ENCODE measurements at places on chromosomes 1 and 21.

DNA sequence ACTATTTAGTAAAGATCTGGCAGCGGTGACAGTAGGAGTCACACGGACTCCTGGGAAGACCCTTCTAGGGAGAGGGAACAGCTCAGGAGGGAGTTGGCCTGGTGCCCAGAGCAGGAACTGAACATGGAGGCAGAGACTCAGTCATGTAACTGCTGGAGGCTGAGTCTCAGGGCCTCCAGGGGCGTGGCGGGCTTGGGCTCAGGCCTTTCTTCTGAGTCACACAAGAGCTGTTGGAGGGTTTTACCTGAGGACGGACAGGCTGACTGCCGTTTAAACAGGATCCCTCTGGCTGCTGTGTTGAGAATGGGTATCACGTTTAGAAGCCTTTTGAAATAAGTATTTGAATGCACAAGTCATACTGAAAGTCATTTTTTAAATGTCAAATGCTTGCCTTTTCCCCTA is 7.2 kb upstream of the ETS2 start:
- no peak for DNase-seq

DNA sequence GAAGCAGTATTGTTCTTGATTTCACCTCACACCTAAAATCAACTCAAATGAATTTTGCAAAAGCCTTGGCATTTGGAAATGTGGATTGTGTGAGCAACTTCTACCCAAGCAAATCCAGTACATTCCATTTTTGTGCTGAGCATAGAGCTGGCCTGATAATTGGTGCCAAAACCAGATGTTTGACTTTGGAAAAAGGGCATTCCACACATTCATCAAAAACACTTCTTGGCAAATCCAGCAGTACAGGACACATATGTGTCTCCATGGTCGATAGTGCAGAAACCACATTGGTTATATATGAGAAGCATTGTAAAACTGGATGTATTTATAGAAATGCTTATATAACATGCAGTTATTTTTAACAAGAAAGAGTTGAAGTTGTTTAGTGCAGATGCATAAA is 210.4 kb downstream of the KCNK2 start:
- DNase-seq: no peak

GRCh38 chr1:211531194-211532087 is 39.5 kb upstream of the RD3 start:
- DNase-seq: no peak

DNA sequence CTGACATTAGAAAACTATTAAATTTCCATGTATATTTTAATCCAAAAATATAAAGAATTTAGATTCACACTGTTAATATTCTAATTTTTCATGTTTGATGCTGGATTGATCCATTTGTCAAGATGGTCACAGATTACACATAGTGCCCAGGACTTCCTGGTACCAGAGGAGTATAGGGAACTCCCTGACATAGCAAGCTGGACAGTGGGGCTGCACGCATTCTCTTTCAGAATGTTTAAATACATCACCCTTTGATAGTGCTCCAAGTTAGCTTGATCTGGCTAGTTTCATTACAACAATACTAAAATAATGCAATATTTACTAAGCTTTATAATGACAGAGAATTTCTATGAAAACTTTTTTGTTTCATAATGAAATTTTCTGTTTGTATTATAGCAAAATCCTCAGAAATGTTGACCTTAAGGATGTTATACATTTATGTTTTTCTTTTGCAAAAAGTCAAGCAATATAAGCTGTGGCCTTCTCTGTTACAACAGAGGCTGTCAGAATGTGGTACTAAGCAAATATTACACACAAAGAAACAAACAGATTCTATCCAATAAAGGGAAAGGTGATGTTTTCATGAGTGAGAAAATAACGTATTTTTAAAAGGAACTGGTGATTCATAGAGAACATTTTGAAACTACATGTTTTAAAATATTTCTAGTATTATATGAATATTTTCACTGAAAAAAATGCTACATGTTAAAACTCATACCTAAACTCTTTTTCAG is 84.7 kb downstream of the SLC35F3 start:
- no peak for DNase-seq

DNA sequence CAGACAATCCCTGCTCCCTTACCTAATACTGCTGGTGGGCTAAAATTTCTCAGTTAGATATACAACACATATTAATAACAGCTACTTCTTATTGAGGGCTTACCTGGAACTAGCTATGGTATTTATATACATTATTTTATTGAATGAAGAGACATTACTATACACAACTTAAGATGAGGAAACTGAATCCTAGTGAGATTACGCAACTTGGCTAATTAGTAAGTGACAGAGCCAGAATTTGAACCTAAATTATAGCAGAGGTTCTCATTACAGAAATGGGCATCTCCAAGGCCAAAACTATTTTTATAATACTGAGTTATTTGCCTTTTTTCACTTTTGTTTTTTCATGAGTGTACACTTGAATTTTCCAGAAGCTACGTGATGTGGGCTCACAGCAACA is 44.5 kb upstream of the SMYD2 start:
- DNase-seq: no peak

All from muscle of arm (tissue), 14 donors.